ENCODE measurements at places on chromosomes 4 and X.

DNA sequence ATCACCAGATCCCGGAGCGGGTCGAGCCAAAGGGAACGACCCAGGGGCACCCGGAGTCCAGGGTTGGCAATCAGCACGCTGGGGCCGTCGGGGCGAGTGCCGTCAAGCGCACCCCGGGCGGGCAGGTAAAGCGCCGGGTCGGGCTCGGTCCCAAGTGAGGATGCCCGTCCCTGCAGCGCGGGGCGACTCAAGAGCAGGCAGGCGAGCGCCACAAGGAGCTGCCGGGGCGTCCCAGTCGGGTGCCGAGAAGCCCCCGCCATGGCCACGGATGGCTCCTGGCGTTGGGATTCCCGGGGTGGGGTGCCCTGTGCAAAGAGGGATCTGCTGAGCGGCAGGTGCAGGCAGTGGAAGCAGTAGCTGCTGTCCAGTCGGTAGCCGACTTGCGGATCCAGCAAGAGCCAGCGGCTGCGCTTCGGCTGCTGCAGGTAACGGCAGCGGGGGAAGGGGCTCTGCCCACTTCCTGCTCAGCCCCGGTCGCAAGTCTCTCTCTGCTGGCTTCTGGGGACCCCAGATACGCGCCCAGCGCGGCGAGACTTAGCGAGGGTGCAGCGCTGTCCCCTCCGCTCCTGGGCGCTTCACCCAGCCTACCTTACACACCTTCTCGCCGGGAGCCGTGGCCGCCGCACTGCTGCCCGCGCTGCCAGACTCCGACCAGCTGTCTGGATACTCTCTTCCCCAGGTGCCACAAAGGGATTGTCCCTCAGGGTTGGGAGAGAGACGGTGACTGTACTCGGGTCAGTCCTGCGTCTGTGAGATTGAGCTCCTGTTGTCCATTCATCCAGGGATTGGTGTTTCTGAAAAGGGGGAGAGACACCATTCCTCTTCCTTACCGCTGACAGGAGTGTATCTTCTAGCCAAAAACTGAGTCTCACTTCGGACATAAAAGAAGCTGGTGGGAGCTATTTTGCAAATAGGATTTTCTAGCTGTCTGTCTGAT is at the start of gene FREM3:
TSS of gene FREM3 (minus strand) at position 260 of the 937 bp plus-strand sequence. CDS start at position 260, 0 bp downstream.
- peak; percentile 48 for ATAC-seq

DNA sequence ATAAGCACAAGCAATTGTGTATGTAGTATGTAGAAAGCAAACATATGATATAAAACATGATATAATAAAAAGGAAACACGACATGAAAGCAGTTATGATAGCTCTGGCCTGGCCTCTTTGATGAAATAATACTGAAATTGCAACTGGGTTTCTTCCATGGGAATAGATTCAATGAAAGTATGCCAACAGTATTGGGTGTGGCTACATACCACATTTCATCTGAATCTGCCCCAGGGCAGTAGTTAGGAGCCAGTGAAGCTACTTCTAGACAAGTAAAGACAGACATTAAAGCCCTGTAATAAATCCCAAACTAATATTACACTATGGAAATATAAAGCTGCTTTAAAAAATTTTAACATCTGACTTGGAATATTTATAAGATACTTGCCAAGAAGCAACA is 207.3 kb downstream of the FBXW7 start:
- no peak for ATAC-seq

DNA sequence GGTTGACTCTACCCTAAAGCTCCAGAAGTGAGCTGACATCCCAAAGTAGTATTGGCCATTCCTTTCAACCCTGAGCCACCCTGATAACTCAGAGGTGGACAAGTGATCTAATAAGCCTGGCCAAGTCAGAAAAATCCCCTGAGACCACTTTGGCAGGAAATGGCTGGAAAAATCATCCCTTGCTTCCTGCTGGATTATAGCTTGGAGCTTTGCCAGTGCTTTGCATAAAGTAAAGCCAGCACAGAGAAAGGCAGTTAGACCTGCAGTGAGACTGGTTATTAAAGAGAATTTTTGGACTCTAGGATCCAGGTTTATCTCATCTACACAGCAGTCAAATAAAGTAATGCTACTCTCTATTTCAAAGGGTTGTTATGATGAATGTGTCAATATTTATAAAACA is 6.4 kb downstream of the CXCL3 start:
- ATAC-seq, result no peak

DNA sequence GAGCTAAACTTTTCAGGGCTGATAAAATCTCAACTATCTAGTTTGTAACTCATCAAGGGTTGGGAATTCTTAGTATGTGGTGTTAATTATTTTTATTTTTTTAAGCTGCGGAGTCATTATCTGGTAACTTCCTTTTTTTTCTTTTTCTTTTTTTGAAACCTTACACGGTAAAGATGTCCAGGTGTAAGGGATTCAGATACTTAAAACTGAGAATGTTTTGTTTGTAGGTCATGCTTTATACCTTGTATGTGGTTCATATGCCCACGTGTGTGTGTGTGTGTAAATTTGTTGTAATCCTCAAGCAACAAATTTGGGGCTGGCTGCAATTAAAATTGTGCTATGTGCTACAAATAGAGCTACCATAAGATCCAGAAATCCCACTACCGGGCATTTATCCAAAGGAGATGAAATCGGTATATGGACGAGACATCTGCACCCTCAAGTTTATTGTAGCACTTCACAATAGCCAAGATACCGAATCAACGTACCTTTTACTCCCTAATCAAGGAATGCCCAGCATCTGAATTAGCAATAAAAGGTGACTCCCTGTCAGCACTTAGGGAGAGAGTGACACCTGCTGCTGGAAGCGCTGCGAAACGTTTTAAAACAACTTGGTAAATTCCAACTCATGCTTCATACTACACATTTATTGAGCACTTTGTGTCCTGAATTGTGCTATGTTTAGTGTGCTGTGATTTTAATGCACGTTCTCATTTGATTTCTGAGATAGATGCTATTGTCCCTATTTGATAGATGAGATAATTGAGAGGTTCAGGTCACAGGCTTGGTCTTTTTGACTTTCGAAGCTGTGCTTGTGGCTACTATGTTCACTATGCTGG is 16.1 kb downstream of the MSMO1 start:
- no peak for ATAC-seq

GRCh38 chrX:97405031-97405660 is 521.4 kb downstream of the RPA4 start:
- no peak for ATAC-seq

Data from activated CD4-positive, CD25-positive, alpha-beta regulatory T cell treated with anti-CD3 and anti-CD28 coated beads, Interleukin-2, amount 50 U/mL, for 24 hours (primary cell).